ENCODE measurements at places on chromosomes 6 and 20. TPM values are rescaled to one million over a fixed set of nuclear protein-coding genes. Genes with fewer than 3 reads are reported as not detected.

Gene CYP24A1
- polyA plus RNA-seq = not detected

Gene MLIP
- 0.88 TPM for polyA plus RNA-seq

DNA sequence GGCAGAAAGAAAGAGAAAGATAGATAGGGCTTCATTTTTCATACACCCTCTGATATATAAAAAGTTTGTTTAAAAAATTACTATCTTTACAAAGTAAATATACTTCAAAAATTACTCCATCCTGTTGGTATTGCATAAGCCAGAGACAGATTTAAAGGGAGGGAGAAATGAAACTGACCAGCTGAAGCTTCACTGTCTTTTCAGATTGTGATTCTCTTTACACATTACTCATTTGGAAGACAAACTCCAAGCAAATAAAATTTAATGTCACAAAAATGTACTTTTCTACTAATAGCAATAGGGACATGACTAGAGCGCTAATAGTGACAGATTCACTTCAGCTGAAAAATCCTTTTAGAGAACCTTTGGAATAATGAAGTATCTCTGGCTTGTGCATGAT, 38.6 kb upstream of the MARCKS start:
- H3K4me3 ChIP-seq = no peak overlapping the region
- no peak for DNase-seq
- no peak overlapping the region for H3K27ac ChIP-seq
- H3K4me1 ChIP-seq = no peaks in the 10 kb centered on the region
- no peaks in the 10 kb centered on the region for H3K27me3 ChIP-seq

DNA sequence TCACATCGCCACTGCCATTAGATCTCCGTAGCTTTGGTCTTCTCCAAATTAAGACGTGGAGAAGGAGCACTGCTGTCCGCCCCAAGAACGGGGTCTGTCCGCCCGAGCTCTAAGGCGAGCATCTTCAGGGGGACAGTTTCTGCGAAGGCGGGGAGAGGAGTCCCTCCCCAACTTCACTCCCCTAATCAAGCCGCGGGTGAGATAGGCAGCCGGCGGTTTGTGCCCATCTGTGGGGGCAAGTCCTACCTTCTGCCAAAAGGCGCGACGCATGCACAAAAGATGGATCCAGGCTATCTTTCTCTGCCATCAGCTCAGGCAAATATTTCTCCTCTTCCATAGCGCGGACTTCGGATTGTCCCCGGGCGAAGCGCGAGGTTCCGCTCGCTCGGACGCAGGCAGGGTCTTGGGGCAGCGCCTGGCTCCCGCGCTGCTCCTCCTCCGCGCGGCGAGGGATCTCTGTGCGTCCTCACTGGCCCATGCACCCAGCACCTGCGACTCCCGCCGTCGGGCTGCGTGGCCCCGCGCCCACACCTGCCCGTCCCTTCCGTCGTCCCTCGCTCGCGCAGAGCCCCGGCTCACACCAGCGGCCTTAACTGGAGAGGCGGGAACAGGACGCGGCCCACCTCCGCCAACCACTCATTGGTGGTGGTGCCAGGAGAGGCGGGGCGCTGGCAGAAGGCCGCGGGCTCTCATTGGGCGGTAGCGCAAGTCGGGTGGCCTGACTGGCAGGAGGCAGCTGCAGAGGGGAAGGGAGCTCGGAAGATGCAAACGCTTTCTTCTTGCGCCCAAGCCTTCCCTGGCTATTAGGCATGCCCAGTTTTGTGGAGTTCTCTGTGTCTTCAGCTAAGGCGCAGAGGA, at the start of gene KHDRBS2:
KHDRBS2 (minus strand) TSS at position 614 of the 858 bp plus-strand sequence.
- H3K36me3 ChIP-seq = no peaks in the 10 kb centered on the region
- H3K4me3 ChIP-seq = peak within 1 kb of the TSS; percentile 33
- H3K27ac ChIP-seq = no peak within 1 kb of the TSS
- H3K27me3 ChIP-seq = no peaks in the 10 kb centered on the region

DNA sequence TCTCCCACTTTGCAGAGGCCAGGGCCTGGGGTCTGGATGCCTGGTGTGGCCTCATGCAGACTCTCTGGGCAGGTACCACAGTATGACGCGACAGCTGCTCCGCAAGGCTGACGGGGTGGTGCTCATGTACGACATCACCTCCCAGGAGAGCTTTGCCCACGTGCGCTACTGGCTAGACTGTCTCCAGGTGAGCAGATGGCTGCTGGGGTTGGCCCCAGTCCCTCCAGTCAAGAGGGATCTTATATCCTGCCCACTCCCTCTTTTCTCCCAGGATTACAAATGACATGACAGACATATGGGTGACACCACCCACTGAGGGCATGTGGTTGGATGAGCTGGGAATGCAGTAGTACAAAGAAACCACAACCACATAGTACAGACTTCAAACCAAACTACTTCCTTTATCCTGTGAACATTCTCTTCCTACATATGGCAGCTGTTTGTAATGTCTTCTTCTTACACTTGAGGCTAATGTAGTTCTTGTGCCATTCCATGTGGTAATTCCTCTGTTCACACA, 29.9 kb downstream of the RAB44 start:
- no peaks in the 10 kb centered on the region for H3K36me3 ChIP-seq
- H3K4me1 ChIP-seq = no peaks in the 10 kb centered on the region
- DNase-seq = no peak

DNA sequence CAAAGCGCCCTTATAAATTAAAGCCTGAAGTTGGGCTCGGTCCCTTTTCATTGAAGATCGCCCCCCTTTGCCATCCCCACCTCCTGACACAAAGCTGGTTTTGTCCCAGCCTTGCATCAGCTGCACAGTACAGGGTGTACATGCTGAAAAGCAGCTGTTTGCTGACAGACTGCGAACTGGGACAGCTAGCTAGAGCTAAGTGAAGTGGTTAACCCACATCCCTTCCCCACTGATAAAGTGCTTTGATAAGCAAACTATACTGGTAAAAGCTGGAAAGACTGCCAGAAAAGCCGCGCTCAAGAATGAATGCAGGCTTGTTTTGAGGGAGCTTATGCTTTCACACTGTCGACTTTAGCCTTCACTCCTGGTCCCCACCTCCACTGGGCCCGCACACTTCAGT, 207.3 kb downstream of the GMDS start:
- H3K27me3 ChIP-seq = no peaks in the 10 kb centered on the region
- H3K36me3 ChIP-seq = no peaks in the 10 kb centered on the region
- H3K4me3 ChIP-seq = no peak overlapping the region
- H3K27ac ChIP-seq = no peak overlapping the region
- no peak for DNase-seq

- H3K27me3 ChIP-seq = no peaks in the 10 kb centered on the region
- DNase-seq = no peak
- no peak overlapping the region for H3K27ac ChIP-seq
- H3K36me3 ChIP-seq = no peaks in the 10 kb centered on the region
These were observed 294.2 kb upstream of the RSPO3 start for GRCh38 chr6:126824226-126824625.

GRCh38 chr6:85364344-85364743, 85.5 kb upstream of the NT5E start:
- no peak overlapping the region for H3K4me3 ChIP-seq
- no peaks in the 10 kb centered on the region for H3K36me3 ChIP-seq
- H3K27me3 ChIP-seq = no peaks in the 10 kb centered on the region
- H3K27ac ChIP-seq = no peak overlapping the region
- no peaks in the 10 kb centered on the region for H3K4me1 ChIP-seq

- H3K27ac ChIP-seq = no peak overlapping the region
- H3K4me1 ChIP-seq = no peaks in the 10 kb centered on the region
- H3K27me3 ChIP-seq = no peaks in the 10 kb centered on the region
- no peak overlapping the region for H3K4me3 ChIP-seq
- H3K36me3 ChIP-seq = no peaks in the 10 kb centered on the region
These were observed 122.3 kb downstream of the QRSL1 start for GRCh38 chr6:106751501-106752252.

DNA sequence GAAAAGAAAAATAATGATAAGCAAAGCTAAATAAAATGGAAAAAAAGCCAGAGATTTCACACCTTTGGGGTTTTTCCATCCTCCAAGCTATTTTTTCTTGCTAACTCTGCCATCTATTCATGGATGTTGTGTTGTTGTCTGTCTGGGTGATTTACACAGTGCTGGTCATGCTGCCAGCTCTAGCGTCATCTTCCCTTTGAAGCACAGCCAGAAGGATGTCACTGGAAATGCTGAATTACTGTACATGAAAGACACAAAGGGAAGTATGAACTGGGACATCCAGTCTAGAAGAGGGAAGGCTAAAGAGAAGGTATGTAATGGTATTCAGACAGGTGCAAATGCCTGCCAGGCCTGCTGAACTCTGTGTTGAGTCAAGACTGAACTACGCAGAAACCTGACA, 241.9 kb upstream of the STXBP5 start:
- no peak overlapping the region for H3K27ac ChIP-seq
- H3K36me3 ChIP-seq = no peaks in the 10 kb centered on the region
- no peak overlapping the region for H3K4me3 ChIP-seq
- H3K4me1 ChIP-seq = no peaks in the 10 kb centered on the region

DNA sequence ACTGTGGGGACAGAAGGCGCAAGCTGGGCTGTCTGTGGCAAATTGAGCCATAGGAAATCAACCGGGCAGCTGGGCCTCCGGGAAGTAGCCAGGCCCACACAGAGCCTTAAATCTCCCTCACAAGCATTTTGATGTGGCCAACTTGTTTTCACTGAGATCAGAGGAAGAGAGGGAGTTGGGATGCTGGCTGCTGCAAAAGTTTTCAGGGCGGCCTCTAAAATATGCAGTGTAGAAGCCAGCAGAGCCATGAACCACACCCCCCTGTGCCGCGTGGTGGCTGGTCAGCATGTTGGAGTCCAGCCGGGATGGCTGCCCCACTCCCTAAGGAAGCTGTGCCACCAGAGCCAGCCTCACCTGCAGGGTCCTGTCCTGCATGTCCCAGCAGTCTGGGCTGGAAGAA, 167.4 kb downstream of the CDC5L start:
- no peak overlapping the region for H3K4me3 ChIP-seq
- H3K27ac ChIP-seq = no peak overlapping the region
- no peaks in the 10 kb centered on the region for H3K4me1 ChIP-seq

- no peak overlapping the region for H3K27ac ChIP-seq
- H3K4me1 ChIP-seq = no peaks in the 10 kb centered on the region
- no peak for DNase-seq
- H3K36me3 ChIP-seq = no peaks in the 10 kb centered on the region
These were observed 11.8 kb upstream of the SNPH start for GRCh38 chr20:1254254-1254653.

DNA sequence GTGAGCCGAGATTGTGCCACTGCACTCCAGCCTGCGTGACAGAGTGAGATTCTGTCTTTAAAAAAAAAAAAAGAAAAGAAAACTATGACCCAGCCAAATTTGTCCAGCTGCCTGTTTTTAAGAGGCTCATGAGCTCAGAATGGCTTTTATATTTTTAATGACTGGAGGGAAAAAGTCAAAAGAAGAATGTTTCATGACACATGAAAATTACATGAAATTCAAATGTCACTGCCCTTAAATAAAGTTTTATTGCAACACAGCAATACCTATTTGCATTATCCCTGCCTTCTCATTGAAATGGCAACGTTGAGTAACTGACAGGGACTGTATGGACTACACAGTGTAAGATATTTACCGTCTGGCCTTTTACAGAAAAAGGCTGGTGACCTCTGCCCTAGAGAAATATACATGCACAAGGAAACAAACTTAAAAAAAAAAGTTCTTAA, 11.4 kb downstream of the SENP6 start:
- H3K36me3 ChIP-seq = no peaks in the 10 kb centered on the region
- H3K27me3 ChIP-seq = no peaks in the 10 kb centered on the region
- DNase-seq = no peak
- no peak overlapping the region for H3K4me3 ChIP-seq
- peak overlapping the region; percentile 67 for H3K27ac ChIP-seq
- H3K4me1 ChIP-seq = peaks cover 49% of the 10 kb centered on the region

DNA sequence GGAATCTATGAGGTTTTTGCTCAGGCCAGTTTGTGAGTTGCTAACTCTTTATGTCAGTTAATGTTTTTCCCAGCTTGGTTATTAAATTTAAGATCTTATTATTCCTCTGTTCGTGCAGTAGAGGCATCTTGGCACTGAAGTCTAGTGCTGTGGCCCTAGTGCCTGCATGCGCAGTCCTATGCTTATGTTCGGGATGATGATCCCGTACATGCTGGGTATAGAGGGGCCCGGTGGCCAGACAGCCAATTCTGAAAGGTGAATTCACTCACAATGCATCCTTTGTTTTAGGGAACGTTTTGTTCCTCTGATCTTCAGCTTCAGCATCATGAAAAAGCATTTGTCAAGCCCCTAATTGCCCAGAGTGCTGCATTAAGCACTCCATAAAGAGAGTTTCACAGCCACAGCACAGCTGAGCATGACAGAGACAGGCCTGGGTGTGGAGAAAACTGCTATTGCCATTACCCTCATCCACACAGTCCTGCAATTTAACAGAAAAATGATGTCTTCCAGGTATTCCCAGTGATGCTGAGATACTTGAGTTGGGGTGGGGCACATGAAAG, 39.8 kb upstream of the BACH2 start:
- no peaks in the 10 kb centered on the region for H3K27me3 ChIP-seq
- no peak for DNase-seq
- no peaks in the 10 kb centered on the region for H3K36me3 ChIP-seq
- H3K4me3 ChIP-seq = no peak overlapping the region
- H3K27ac ChIP-seq = no peak overlapping the region
- no peaks in the 10 kb centered on the region for H3K4me1 ChIP-seq

DNA sequence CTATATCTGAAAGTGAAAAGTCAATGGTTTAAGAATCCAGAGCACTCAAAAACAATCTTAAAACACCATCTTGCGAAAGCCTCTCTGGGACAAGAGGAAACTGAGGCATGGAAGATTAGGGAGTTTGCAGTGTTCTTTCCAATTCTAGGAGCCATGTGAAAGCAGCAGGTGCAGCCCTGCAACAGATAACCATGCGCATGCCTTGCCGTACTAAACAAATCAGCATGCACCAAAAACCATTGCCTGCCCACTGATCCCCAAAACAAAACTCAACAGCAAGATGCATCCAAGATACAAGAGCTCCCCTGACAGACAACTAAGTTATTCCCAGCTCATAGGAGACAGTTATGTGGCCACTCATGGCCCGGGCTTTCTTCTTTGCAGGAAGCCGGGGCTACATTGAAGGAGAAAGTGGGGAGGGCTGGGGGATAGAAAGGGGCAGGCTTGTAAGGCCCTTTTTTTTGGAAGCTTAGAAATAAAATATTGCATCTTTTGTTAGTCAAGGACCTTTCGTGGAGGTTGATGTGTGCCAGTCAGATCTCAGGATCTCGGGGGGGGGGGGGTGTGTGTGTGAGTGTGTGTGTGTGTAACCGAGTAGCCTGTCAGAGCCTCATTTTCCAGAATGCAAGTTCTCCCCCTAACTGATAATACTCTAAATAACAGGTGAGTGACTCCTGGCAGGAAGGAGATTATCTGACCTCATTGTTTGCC, 178.4 kb downstream of the MBOAT1 start:
- DNase-seq = no peak
- no peak overlapping the region for H3K27ac ChIP-seq
- H3K4me3 ChIP-seq = no peak overlapping the region
- H3K4me1 ChIP-seq = no peaks in the 10 kb centered on the region

DNA sequence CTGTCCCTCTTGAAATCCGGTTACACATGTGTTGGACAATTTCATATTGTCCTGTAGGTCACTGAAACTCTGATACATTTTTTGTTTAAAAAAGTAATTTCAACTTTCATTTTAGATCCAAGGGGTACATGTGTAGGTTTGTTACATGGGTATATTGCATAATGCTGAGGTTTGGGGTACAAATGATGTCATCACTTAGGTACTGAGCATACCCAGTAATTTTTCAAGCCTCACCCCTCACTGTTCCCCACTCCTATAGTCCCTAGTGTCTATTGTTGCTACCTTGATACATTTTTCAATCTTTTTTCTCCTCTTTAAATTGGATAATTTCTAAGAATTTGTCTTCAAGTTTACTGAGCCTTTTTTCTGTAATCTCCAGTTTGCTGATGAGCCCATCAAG, 483.0 kb downstream of the DHX35 start:
- no peak overlapping the region for H3K27ac ChIP-seq
- DNase-seq = no peak
- no peak overlapping the region for H3K4me3 ChIP-seq
- H3K27me3 ChIP-seq = no peaks in the 10 kb centered on the region

GRCh38 chr6:143261899-143262436, 188.5 kb downstream of the ADAT2 start:
- no peaks in the 10 kb centered on the region for H3K36me3 ChIP-seq
- no peaks in the 10 kb centered on the region for H3K4me1 ChIP-seq
- DNase-seq = no peak
- H3K27ac ChIP-seq = no peak overlapping the region

Data from adrenal gland (tissue), 19 donors.